ENCODE measurements at places on chromosomes 1 and 21.
A peak's percentile ranks its signal among the peaks of the same experiment; 100 is the strongest.

- peak; percentile 26 for DNase-seq
Measured at GRCh38 chr1:194295685-194296084, 1109.3 kb upstream of the B3GALT2 start.

GRCh38 chr21:34938089-34938764 is 110.9 kb downstream of the RUNX1 start:
- peak; percentile 68 for DNase-seq

- peak; percentile 78 for DNase-seq
Measured at GRCh38 chr1:106548726-106549125, 507.7 kb upstream of the PRMT6 start.

DNA sequence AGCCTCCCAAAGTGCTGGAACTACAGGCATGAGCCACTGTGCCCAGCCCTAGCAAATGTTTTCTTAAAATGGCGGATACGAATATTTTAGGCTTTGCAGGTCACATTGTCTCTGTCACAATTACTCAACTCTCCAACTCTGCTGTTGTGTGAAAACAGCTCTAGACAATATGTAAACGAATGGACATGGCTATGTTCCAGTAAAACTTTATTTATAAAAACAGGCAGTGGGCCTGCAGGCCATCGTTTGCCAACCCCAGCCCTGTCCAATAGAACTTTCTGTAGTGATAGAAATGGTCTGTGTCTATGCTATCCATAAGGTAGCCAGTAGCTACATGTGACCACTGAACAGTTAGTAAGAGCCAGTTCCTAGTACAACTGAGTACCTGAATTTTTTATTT is 4.3 kb upstream of the FBXO6 start:
- no peak for DNase-seq

All from fibroblast of skin of scalp (primary cell).